ENCODE measurements at places on chromosomes 1 and 21.

DNA sequence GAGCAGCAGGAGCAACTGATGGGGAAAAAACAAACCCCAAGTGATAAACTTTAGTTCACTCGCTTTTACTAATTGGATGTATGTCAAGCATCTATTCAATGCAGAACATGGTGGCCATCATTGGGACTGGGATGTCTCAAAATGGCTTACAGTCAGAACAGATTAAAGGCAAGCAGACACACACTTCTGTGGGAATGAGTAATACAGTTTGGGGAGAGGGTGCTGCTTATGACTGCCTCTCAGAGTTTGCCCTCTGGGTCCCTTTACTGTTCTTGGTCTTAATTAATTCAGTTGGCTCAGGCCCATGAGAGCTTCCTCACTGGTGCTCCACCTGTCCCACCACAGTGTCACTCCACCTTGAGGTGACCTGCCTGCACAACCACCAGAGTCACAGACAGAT lies 119.5 kb downstream of the TBX19 start:
- no peak for DNase-seq

DNA sequence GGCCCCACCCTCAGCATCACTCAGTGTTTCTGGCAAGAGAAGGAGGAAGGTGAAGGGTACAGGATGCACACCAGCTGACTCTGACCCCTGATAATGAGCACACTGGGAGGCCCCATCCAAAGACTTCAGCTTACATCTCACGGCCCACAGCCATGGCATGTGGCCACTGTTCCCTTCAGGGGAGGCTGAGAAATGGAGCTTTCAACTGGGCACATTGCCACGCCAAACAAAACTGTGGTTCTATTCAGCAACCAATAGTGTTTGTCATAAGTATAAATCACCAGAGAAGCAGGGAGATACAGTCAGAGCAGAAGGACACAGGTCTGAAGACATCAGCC lies 12.7 kb upstream of the TRAF3IP3 start:
- no peak for DNase-seq

GRCh38 chr1:222914861-222915632 lies 100.2 kb downstream of the DISP1 start:
- no peak for DNase-seq

DNA sequence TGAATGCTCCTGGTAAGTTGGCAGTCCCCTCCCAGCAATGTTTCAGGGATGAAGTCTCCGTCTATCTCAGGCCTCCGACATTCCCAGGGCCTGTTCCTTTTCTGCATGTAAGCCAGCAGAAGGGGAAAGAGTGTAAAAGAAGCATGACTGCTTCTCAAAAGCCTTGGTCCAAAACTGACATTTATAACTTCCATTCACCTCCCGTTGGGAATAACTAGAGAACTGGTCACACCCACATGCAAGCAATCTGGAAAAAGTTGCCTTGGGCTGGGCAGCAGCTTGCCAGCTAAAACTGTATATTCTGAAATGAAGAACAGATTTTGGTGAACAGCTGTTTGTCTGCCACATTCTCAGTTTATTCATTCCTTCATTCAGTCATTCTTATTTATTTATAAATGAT lies 24.2 kb upstream of the NPL start:
- no peak for DNase-seq

GRCh38 chr1:18939398-18940302 lies 16.8 kb downstream of the IFFO2 start:
- DNase-seq = no peak

Measured in NCI-H1436 (cell line).